ENCODE measurements at places on chromosomes 12 and 14.

DNA sequence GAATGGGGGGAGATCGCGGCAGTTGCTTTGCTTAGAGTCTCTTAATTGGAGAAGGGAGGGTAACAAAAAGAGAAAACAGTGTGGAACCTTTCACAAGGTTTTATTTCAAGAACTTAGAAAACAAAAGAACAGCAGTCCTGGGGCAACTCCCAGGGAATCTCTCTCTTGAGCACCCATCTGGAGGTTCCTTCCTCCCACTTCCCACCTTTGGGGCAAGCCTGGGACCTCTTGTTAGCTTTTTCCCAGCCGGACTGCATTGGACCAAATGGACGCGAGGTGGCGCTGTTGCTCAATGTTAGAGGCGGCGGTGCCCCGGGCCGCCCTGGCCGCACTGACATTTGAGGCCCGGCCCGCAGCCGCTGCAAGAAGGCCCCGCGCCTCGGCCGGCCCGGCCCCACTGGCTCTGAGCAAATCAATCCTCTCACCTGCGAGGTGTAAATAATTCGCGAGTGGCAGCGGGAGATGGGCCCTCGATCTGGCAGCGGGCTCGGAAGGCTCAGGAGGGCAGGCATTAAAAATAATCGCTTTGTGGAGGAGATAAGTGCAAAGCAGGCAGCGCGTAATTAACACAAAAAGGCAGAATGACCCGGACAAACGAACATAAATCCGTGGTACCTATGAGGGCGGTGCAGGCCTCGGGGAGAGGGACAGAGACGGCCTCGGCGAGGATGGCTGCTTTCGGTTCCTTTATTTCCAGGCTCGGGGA, 2.8 kb upstream of the HOXC8 start:
- peak; percentile 87 for DNase-seq

DNA sequence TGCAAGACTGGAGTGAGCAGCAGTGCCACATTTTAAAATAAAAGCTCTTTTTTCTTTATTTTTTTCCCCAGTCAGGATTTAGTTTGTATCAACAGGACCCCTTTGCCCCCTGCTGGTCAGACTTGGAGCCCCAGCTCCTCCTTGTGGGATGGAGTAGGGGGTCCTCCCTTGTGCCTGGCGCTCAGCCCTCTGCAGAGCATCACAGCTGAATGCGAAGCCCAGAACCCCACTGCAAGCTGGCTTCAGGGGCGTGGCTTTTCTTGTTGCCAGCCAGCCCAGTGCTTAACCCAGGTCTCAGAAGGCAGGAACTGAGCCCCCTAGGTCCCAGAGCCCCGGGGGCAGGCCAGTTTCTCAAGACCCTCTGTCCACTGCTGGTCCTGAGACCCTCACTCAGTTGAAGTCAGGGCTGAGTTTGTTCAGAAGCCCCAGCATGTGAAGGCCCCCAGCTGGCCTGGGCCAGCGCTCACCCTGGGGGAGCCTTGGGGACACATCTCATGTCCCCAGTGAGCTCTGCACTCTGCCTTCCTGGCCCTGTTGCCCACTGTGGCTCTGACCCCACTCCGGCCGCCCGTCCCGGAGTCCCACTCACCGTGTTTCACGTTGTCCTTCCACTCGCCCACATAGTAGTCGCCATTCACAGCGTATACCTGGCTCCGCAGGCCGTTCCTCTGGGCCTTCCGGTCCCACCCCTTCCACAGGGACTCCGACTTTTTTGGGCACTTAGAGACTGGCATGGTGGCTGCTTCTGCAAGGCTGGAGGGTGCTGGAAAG, 519 bp downstream of the MORN3 start:
- no peak for DNase-seq

GRCh38 chr12:26250801-26251200, 55.4 kb downstream of the SSPN start:
- DNase-seq = no peak

- DNase-seq = no peak
Measured at GRCh38 chr14:82379291-82379690, 845.6 kb upstream of the SEL1L start.

DNA sequence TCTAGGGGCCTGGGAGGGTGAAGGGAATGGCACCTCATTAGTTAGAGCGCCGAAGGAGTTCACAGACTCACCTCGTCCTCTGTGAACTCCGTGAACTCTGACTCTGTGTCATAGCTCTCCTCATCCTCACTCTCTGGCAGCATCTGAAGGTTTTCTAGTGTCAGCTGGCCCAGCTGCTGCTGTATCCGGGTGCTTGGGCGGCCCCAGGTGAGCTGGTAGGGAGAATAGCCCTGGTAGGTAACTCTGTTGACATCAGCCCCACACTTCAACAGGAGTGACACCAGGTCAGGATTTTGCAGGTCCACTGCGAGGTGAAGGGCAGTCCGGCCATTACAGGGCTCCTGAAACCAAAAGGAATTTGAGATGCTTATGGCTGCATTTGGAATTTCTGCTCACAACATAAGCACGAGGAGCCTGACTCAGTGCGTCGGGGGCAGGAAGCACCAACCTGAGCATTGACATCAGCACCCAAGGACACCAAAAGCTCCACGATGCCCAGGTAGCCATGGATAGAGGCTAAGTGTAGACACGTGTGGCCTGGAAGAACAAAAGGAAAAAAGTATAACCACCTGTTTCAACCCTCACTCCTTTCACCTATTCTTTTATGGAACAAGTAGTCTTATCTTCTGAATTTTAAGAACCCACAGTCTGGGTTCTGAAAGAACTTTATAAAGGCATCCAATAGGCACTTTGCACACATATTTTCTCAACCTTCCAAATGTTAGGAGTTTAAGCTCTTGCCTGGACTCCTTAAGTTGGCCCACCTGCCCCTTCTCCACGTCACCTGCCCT, 2.0 kb downstream of the NFKBIA start:
- DNase-seq = no peak

- no peak for DNase-seq
Measured at GRCh38 chr12:74538491-74539258, 1.0 kb downstream of the ATXN7L3B start.

- peak; percentile 97 for DNase-seq
Measured at GRCh38 chr14:102316743-102317563, 2.6 kb upstream of the ZNF839 start.

DNA sequence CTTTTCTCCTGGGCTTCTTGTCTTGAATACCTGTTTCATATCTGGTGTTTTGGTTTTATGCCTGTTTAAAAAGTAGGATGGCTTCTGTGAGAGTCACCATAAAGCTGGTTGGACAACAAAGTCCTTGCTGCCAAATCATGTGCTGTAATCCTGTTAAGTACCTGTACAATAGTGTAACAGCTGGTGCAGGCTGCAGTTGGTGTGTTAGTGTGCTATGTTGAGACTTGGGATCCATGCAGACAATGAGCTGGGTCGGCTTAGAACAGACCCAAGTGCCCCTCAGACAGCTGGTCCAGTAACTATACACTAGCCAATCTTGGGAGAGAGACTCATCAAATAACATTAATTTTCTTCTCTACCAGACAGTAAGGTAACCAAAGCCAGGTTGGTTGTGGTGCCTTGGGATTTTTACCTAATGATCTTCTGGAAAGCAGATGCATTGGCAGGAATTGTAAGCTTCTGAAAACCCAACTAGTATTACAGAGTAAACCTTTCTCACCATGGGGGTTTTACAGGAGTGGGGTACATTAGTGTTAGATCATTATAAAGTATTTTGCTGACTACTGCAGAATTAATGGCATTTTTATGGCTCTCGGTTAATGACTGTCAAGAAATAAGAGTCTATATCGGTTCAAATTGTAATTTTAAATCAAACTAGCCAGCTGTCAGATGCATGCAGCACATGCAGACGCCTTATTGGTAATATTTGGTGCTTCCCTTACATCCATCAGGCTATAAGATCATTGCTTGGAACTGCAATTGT, 231.2 kb downstream of the PDZRN4 start:
- no peak for DNase-seq

DNA sequence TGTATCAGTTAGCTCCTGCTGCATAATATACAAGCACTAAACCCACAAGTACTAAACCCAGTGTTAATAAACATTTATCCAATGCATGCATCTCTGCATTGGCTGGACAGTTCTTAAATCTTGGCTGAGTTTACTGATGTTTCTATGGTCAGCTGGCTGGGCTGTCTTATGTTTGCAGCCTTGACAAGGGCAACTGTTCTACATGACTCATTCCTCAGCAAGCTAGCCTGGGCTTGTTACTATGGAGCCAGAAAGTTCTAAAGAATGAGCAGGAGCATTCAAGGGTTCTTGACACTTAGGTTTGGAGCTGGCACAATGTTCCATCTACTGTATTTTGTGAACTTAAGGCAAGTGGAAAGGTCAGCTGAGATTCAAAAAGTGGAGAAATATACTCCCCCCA, 199.1 kb downstream of the GLT1D1 start:
- no peak for DNase-seq

- DNase-seq = no peak
Measured at GRCh38 chr12:77947746-77948145, 117.1 kb downstream of the NAV3 start.

- DNase-seq = peak; percentile 6
Measured at GRCh38 chr14:24064856-24065255, 6.5 kb upstream of the CPNE6 start.
